ENCODE measurements at places on chromosomes 1 and 21.

DNA sequence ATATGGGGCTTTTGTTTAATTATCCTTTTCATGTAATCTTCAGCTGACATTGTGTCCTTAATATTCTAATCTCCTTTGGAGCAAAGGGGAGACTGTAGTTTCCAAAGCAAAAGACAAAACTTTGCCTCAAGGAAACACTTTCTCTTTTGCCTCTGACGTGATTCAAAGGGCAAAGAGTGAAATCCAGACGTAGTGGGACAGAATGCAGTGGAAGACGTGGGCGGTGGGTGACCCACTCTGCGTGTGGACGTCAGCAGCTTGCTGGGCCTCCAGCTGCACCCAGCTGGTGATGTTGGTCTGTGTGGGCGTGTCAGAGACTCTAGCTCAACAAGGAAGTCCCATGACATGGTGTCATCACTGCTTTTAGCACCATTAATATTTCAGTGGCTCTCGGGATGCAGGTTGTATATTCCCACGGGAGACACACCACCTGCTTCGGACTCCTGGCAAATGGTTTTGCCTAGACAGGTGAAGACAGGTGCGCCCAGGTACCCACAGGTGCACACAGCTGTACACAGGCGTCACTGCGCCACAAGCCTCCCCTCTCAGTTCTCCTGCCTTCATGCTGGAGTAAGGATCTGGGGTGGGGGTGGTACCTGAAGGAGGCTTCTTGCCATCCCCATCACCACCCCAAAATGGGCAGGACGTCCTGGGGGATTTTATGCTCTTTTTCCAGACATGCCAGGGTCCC lies 292.1 kb upstream of the VAMP3 start:
- DNase-seq, result no peak

- DNase-seq, result no peak
Measured at GRCh38 chr1:106360252-106360651, 696.2 kb upstream of the PRMT6 start.

GRCh38 chr1:222382171-222382570 lies 165.7 kb downstream of the HHIPL2 start:
- no peak for DNase-seq

DNA sequence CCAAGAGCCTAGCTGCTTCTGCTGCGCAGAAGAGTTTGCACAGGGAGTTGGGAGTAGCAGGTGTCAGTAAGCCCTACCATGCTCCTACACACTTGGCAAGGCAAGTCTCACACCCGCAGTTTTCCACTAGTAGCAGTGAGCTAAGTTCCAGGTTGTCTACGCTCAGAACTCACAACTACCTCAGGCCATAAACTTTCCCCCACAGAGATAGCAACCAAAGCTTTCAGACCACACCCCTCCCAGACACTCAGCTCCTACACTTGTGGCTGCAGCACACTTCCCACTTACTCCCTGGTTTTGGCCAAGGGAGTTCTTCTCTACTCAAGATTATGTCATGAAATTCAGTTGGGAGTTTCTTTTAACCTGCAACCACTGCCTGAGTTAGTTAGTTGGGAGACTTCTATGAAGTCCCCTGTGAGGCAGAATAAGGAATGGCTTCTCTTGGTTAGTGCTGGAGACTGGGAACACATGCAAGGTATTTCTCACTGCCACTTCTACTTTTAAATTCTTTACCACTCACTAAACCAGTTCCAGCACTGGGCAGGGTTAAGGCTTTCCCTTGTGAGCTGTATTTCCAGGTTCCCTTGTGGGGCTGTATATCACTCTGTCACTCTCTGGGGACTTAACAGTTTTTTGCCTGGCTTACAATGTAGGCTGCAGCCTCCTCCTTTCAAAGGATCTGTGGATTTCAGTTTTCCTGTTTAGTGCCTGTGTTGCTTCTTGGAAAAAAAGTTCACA lies 18.3 kb upstream of the MAB21L3 start:
- no peak for DNase-seq

- no peak for DNase-seq
Measured at GRCh38 chr1:78758506-78758905, 108.9 kb downstream of the IFI44 start.

GRCh38 chr1:12080773-12081556 lies 17.9 kb downstream of the TNFRSF8 start:
- no peak for DNase-seq

DNA sequence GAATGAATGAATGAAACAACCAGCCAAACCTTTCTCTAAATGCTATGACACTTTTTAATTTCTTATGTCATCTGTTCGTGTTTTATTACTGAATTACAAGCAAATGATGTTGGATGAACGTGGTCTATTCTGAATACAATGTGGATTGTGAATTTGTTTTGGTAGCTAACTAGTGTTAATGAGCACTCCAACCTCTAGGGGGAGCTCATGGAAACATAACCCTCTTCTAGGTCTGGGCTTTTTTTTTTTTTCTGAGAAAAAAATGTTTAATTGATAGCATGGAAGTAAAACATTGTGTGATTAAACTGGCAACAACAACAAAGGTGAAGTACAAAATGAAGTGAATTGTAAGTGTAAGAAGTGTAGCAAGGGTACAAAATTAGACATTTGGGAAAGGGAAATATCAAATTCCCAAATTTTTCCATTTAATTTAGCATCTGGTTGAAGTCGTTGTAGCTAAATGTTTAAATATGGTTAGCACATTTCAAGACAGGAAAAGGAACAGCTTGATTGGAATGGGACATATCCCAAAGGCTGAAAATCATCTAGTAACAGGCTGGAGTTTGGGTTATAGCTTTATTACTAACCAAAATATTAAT lies 42.6 kb upstream of the PTGS2 start:
- no peak for DNase-seq

DNA sequence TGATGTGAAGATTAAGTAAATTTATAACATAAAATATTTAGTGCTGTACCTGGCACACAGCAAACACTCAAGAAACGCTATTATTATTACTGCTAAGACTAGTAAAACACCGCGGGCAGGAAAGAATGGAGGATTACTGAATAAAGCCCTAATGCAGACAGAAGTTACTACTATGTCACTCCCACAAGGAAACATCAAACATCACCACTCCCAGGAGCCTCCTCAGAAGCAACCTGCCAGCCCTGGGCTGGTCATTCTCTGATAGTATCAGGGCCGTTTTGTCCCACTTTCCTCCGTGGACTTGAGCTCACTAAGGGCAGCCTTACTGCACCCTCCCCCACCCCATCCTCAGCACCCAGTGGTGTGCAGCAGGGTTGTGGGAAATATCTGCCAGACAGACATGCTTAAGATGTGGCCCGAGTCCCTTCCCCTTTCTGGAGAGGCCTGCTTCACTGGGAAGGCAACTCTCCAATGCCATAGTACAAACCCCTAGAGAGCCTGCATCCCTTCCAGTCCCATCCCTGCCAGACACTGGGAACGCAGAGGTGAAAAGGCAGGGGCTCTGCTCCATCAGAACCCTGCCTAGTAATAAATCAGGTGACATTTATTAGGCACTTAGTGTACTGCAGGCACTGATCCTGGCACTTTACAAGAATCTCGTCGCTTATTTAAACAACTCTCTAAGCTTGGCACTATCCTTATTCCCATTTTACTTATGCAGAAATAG lies 41.7 kb upstream of the ECE1 start:
- no peak for DNase-seq

DNA sequence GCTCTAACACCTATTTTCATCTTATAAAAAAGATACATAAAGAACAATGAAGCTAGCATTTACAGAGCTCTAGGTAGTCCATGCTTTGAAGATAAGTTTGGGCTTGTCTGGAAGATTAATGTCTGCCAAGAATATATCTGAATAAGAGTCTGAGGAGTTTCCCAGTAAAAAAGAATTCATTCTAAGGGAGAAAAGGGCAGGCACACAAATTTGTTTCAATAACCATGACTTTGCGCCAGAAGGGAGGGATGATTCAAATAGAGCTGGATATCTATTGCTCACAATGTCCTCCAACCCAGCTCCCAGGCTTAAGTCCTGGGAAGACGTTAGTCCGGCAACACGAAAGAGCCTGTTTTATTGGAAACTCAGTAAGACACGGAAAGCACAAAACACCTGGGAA lies 9.7 kb upstream of the TTLL7 start:
- no peak for DNase-seq

DNA sequence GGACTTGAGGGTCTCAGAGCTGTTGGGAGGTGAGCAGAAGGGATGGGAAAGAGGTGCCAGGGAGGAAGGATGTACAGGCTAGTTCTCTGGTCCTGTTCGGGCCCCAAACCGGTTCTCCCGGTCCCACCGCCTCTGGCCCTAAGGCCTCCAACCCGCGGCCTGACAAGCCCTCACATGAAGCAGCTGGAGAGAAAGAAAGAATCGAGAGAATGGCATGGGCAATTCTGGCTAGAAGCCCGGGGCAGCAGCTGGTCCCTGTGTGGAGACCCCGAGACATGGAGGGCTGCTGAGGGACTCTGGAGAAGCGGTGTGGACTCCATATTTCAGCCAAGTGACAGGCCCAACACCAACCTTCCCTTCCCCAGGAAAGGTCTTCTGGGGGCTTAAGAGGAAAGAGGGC lies 730 bp downstream of the CDC42SE1 start:
- DNase-seq, result no peak

DNA sequence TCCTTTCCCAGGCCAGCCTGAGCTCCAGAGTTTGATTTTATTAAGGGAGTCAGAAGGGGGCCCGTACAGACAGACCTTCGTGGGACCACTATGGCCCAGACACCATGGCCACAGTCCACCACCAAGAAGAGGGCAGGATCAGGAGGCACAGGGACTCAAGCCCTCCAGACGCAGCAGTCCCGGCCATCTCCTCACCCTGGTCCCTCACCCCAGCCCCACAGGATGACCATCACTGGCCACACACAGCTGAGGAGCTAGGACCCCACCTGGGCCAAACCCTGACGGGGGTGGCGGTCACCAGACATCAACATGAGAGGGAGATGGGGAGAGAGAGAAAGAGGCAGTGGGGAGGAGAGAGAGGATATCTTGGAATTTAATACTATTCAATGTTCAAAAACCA lies 29.2 kb upstream of the AGPAT3 start:
- DNase-seq, result no peak

DNA sequence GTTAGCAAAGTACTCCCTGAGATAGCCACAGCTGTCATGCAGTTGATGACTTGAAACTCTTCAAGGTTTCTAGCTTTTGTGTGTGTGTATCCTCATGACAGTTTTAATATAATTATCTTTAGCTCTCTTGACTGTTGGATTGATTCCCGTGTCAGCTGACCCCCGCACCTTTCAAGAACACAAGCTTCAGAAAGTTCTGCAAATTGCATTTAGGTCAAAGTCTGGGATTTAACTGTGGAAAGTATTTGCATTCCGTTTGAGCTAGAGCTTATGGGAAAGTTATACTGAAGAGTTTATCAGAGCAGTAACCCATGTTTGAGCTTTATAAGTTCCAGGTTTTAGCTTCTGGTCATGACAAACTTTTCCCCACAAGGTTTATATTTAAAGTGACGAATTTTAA lies 380.1 kb upstream of the CHRM3 start:
- DNase-seq, result no peak

DNA sequence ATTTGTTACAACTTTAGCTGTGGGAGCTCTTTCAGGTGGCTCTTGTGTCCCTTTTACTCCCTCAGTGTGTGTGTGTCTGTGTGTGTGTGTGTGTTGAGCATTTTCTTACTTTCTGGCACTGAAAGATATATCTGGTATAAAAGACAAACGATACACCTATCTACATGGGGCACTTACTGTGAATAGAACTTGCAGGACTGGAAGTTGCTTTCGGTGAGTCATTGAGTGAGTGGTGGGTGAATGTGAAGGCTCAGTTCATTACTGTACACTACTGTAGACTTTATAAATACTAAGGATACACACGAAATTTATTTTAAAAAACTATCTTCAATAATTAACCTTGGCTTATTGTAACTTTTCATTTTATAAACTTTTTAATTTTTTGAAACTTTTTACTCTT lies 38.7 kb downstream of the BTBD8 start:
- no peak for DNase-seq

DNA sequence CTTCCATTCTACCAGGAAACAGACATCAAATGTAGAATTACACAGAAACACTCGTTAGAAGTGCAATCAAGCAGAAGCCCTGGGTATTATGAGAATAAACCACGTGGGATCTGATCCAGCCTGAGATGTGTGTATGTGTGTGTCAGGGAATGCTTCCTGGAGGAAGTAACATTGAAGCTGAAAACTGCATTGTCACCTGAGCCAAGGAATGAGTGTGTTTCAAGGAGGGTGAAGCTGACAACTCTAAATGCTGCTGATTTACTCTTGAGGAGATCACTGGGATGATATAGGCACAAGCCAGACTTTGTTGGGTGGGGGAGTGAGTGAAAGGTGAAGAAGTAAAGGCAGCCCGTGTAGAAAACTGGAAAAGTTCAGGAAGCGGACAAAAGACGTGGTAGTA lies 27.6 kb downstream of the FAAH start:
- no peak for DNase-seq

DNA sequence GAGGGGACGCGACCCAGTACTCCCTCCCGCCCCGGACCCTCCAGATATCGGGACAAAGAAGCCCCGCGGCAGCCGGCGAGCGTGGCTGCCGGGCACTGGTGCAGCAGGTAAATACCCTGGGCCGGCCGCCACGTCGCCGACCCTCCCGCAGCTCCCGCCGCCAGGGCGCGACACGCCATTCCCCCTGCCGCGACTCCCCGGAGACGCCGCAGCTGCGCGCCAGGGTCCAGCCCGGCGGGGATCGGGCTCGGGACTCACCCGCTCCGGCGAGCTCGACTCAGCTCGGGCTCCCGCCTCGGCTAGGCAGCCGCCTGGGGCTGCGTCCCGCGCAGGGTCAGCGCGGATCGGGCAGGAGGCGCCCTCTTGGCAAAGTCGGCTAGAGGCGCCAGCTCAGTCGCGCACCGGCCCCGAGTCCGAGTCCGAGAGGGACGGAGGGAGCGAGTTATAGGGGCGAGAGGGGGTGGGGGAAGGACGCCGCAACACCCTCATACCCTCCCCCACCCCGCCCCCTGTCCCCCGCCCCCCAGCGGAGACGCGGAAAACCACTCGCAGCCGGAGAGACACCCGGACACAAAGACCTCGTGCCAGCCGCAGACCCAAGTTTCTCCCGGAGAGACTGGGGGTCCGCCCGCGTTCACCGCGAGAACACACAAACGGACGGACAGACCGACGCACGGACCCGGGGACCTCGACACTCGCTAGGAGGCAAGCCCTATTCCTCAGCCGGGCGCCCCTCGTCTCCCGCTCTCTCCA lies 985 bp downstream of the SYT6 start:
- DNase-seq, result no peak

DNA sequence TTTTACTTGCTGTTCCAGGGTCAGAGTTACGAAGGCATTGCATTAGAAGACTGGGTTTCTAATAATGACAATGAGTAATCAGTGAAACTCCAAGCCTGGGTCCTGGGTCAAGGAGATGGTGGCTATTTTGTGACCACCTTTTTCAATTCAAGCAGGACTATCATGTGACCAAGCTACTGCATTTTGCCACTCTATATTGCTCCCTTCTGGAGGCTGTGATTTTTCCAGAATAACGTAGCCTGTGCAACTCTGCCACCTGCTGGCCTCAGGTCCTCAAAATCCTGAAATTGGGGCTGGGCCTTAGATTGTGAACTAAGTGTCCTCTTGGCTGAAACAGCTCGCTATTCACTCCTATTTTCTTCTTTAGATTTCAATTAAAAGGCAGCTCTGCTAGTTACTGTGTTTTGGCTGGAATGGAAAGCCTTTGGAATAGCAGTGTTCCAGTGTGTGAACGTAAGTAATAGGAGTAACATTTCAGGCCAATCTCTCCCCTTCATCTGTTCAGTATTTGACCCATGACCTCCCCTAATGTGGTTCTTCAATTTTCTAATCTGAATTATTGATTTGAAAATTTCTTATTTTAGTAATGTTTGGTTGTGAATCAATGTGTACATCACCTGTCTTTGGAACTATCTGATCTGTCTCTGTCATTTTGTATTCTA lies 52.9 kb upstream of the CD46 start:
- DNase-seq, result no peak
